M059J (cell line): ENCODE measurements at places on chromosomes 2 and 18. TPM values are rescaled to one million over a fixed set of nuclear protein-coding genes. Genes with fewer than 3 reads are reported as not detected.

- no peak for DNase-seq
These were observed 262.0 kb upstream of the RASGRP3 start for GRCh38 chr2:33214436-33214835.

DNA sequence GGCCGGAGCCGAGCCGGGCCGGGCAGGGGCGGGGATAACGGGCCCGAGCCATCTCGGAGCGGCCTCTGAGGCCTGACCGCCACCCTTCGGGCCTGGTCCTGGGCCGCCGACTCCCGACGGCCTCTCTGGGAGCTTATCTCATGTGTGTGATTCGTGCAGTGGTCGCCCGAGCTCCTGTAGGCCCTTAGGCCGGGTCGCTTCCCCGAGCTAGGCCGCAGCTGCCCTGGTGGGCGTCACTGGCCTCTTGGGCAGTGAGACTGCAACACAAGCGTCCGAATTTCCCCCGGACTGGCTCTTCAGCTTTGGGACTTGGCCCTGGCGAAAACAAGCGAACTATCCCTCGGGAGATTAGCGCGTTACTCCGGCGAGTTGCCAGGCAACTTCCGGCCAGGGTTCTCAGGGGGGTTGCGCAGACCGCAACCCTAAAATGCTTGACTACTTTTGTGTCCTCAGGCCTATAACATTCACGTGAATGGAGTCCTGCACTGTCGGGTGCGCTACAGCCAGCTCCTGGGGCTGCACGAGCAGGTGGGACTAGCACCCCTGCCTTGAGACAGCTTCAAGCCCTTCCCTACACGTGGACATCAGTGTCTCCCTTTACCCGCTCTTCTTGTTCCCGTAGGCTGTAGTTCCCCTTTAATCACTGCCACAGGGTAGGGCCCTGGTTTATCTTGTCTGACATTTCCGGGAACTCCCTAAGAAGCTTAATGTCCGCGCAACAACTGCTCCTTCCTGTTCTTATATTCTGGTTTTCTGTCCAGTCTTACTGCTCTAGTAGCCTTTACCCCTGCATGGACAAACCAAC, 602 bp downstream of the SNX17 start:
- peak; percentile 55 for DNase-seq

IMMT gene
- 50.5 and 68.6 TPM in 2 replicates for total RNA-seq

DNA sequence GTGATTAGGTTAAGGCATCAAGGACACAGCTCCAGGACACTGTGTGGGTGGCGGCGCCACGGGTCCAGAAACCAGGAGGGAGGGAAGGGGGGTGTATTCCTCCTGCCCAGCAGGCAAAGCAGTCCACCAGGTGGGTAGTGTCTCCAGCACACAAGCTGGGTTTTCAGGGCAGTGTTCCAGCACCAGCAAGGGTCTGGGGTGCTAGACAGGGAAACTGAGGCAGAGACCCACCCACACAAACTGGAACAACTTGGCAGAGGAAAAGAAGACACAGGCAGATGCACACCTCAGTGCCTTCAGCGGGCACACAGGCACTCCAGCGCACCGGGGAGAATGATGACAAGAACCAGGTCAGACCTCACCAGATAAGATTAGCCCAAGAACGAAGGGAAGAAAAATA, 28.4 kb upstream of the GNAL start:
- no peak for DNase-seq

DNA sequence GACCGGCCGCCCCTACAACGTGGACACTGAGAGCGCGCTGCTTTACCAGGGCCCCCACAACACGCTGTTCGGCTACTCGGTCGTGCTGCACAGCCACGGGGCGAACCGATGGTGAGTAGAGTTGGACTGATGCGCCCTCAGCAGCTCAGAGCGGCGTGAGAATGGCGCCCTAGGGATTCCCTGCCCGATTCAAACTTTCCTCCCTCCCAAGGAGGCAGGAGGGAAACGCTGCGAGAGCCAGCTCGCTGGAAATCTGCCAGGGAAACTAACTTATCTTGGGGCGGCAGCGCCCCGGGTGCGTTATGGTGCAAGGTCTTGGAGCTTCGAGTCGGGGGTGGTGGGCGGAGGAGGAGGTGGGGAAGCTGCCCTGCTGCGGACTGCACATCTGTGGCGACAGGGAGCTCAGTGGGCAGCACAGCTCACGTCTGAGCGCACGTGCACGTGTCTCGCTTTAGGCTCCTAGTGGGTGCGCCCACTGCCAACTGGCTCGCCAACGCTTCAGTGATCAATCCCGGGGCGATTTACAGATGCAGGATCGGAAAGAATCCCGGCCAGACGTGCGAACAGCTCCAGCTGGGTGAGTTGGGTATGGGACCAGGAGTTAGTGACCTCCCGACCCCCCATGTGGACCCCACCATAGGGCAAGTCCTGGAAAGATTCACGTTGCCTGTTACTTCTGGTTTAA, 697 bp downstream of the ITGA4 start:
- DNase-seq: peak; percentile 62

DSEL gene
- total RNA-seq: 26.3 and 40.3 TPM in 2 replicates

C2orf66 gene
- not detected in 2 replicates for total RNA-seq

- no peak for DNase-seq
These were observed 259.7 kb upstream of the STON1 start for GRCh38 chr2:48270209-48270608.

DNA sequence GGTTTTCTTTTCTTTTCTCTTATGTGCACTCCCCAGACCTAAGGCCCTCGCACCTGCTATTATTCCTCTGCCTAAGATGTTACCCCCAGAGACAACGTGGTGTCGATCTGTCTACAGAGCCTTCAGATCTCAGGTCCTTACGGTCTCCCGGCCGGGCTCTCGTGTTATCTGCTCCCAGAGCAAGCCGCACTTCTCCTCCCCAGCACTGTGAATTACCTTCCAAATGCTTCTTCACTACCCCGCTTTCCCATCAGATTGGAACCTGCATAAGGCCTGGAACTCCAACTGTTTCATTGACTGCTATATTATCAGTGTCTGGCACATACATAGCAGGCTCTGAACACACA, 71.2 kb upstream of the ODC1 start:
- no peak for DNase-seq

LRP2 gene
- not detected in 2 replicates for total RNA-seq

NEB gene
- total RNA-seq: not detected in 2 replicates

DNA sequence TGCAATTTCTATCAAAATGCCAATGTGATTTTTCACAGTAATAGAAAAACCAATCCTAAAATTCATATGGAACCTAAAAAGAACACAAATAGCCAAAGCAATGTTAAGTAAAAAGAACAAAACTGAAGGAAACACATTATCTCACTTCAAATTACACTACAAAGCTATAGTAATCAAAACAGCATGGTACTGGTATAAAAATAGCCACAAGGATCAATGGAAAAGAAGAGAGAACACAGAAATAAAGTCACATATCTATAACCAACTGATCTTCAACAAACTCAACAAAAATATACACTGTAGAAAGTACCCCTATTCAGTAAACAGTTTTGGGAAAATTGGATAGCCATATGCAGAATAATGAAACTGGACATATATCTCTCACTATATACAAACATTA, 252.2 kb upstream of the CYP26B1 start:
- no peak for DNase-seq

- DNase-seq: no peak
These were observed 165.7 kb downstream of the WDPCP start for GRCh38 chr2:63422556-63422955.

- DNase-seq: no peak
These were observed 154.1 kb downstream of the SMAD7 start for GRCh38 chr18:48796491-48797205.

DNA sequence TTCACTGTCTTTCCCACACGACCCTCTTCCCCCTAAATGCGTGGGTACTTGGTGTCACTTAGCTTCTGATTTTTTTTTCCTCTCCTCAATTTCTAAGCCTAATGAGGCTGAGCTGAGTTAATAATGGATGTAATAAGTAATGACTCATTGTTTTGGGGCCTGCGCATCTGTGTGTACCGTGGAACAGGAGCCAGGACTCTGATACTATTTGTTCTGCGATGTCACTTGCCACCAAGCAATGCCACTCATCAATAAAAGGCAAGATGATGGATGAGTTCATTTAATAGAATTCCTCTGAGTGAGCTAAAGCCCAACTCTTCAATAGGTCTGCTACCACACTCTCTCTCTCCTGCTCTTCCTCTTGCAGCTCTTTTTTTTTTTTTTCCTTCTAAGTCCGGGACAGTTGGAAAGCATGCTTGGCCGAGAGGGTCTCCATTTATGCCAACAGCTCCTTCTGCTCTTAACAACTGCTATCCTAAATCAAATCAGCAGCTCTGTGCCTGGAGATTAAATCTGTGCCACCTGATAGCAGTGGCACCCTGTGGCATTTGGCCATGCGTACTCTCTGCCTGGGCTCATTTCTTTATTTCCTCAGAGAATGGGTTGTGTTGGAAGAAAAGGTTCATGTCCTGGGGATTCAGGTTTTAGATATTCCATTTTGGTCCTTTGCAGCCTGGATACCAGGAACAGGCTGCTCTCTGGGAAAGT, 1284.2 kb upstream of the PIK3C3 start:
- DNase-seq: peak; percentile 18

- DNase-seq: no peak
These were observed 46.9 kb downstream of the NGEF start for GRCh38 chr2:232966122-232966521.

HOXD13 gene
- total RNA-seq: 2.1 and 3.6 TPM in 2 replicates

- DNase-seq: no peak
These were observed 1209.3 kb upstream of the FAM98A start for GRCh38 chr2:34808426-34808825.

- no peak for DNase-seq
These were observed 185.8 kb upstream of the ID2 start for GRCh38 chr2:8496079-8496478.

HES6 gene
- total RNA-seq: 1.5 and 5.3 TPM in 2 replicates
